ENCODE measurements at places on chromosomes 11 and 22.

- peak; percentile 75 for DNase-seq
Observed at GRCh38 chr11:100687054-100687629, at the start of gene ARHGAP42. TSS of gene ARHGAP42 (plus strand) at chr11:100687288. CDS start at chr11:100687679, 391 bp downstream.

DNA sequence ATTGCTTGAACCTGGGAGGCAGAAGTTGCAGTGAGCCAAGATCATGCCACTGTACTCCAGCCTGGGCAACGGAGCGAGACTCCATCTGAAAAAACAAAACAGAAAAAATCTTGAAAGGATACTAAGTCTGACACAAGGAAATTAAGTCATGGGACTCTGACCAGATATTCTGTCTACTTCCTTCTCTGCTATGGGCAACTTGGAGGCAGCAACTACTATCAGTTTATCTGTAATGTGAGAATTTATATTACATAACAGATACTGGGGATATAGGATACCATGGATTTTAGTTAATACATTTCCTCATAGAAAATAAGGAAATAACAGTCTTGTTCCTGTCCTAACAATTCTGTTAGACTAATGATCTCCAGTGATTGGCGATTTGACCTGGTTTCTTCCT is 1.6 kb upstream of the SGSM3 start:
- DNase-seq, result no peak

DNA sequence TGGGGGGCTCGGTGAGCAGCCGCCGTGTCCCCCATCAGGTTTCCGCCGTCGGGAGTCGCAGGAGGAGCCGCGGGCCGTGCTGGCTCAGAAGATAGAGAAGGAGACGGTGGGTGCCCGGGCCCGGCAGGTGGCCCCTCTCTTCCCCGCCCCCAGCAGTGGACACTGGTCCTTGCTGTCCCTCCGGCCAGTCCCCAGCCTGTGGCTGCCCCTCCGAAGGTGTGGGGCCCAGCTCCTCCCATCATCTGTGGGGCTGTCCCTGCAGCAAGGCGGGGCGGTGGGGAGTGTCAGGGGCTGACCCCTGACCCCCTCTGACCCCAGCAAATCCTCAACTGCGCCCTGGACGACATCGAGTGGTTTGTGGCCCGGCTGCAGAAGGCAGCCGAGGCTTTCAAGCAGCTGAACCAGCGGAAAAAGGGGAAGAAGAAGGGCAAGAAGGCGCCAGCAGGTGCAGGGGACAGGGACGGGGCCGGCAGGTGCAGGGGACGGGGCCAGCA is 15.3 kb downstream of the EPS8L2 start:
- DNase-seq, result no peak

GRCh38 chr11:109048098-109048497 is 373.9 kb upstream of the C11orf87 start:
- DNase-seq, result no peak

GRCh38 chr22:44954149-44954548 is 55.7 kb downstream of the PHF21B start:
- DNase-seq, result no peak

DNA sequence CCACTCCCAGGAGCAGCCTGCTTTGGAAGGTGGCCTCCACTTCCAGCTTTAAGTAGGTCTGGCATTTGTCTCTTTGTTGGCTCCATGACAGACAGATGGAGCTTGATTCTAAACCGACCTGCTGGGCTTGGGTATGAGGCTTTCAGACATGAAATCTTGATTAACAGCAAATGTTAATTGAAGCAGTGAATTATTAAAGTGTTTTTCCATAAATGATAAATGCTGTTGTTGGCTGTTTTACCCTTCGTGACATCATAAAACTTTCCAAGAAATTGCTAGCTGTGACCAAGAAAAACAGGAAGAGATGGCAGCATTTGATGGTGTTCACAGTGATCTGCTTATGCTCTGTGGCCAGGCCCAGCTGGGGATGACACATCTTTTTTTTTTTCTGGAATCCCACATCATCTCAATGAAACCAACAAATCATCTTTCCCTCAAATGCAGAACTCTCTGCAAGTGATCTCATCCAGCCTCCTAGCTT is 66.1 kb downstream of the RBMXL2 start:
- DNase-seq, result no peak

GRCh38 chr11:47918370-47918690 is 62.0 kb upstream of the PTPRJ start:
- DNase-seq, result no peak

- DNase-seq, result no peak
Observed at GRCh38 chr11:62338218-62338617, 970 bp downstream of the ASRGL1 start.

- no peak for DNase-seq
Observed at GRCh38 chr11:56474729-56475235, 1.6 kb upstream of the OR5M3 start.

- no peak for DNase-seq
Observed at GRCh38 chr11:86438685-86439084, 64.0 kb downstream of the CCDC81 start.

DNA sequence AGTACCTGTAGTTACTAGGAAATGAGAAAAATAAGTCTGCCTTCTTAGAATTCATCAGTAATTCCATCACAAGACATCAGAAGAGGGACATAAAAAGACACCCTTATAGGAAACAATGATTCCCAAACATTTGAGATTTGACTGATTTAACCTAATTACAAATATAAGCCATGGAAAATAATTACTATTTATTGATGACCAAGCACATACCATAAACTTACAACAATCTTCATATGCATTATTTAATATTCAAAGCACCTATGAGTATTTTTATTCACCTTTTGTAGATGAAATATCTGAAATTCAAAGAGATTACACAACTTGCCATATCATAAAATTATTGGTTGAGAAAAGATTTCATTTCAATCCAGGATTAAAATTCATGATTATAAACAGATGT is 14.6 kb upstream of the OR52D1 start:
- no peak for DNase-seq

DNA sequence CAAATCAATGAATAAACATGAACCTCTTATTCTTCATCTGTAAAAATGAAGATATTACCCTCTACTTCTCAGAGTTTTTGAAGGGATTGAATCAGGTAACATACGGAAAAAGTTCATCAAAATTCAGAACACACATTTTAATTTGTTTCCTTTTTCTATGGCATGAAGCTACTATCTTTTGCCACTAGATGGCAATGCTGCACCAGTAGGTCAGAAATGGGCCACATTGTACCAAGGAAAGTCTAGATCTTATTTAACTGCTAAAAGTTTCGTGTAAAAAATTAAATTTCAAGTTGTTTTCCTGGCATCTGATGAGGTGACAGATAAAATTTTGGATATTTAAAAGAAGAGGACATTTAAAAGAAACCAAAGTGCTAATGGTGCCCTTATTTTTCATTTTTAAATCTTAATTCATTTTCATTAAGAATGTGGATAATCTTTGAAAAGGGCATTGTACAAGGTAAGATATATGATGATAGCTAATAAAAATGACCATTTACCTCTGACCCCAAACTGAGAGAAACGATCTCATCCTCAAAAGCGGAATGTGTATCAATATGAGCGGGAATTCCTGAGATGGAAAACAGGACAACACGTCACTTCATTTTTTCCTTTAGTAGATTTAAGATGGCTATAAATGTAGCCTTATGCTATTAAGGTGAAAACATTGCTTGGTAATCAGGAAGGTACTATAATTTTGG is 16.1 kb downstream of the ALKBH8 start:
- no peak for DNase-seq

- DNase-seq, result no peak
Observed at GRCh38 chr11:96817482-96818399, 427.9 kb downstream of the JRKL start.

GRCh38 chr11:12122083-12122482 is 11.7 kb downstream of the MICAL2 start:
- no peak for DNase-seq

- DNase-seq, result no peak
Observed at GRCh38 chr11:1493650-1494244, 7.2 kb upstream of the MOB2 start.

- DNase-seq, result no peak
Observed at GRCh38 chr11:113377681-113378412, 9.7 kb upstream of the ANKK1 start.

- DNase-seq, result no peak
Observed at GRCh38 chr11:86575927-86576326, 96.5 kb downstream of the ME3 start.

- DNase-seq, result no peak
Observed at GRCh38 chr11:67486481-67487195, 3.8 kb downstream of the AIP start.

DNA sequence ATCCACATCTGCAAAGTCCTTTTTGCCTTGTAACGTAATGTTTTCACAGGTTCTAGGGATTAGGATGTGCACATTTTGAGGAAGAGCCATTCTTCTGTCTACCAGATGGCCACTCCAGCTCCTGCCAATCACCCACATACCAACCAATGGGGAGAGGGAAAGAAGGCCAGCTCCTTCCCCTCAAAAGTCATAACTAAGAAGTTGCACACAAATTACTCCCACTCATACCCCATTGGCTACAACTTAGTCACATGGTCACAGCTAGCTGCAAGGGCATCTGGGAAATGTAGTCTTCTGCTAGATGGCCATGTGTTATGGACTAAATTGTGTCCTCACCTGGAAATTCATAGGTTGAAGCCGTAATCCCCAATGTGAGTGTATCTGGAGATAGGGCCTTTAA is 15.4 kb upstream of the MYOD1 start:
- no peak for DNase-seq

GRCh38 chr11:79152511-79152910 is 288.3 kb downstream of the TENM4 start:
- DNase-seq, result no peak

- no peak for DNase-seq
Observed at GRCh38 chr11:3613998-3614741, 27.6 kb downstream of the ART5 start.

DNA sequence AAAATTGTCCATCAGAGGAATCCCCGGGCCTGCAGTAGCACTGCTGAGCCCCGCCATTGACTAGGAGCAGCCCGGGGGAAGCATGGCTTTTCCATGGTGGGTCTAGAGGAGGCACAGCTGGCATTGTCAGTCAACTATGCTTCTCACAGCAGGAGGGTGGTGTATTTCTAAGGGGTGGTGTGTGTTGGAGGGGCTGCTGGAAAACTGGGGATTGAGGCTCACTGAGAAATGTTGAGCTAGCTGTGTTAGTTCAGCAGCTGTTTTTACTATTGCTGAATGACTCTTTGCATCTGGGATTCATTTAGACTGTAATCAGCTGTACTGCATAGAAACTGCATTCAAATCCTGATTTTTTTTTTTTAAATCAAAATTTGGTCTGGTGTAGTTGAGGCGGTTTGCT is 5.6 kb downstream of the DDX10 start:
- DNase-seq, result no peak

DNA sequence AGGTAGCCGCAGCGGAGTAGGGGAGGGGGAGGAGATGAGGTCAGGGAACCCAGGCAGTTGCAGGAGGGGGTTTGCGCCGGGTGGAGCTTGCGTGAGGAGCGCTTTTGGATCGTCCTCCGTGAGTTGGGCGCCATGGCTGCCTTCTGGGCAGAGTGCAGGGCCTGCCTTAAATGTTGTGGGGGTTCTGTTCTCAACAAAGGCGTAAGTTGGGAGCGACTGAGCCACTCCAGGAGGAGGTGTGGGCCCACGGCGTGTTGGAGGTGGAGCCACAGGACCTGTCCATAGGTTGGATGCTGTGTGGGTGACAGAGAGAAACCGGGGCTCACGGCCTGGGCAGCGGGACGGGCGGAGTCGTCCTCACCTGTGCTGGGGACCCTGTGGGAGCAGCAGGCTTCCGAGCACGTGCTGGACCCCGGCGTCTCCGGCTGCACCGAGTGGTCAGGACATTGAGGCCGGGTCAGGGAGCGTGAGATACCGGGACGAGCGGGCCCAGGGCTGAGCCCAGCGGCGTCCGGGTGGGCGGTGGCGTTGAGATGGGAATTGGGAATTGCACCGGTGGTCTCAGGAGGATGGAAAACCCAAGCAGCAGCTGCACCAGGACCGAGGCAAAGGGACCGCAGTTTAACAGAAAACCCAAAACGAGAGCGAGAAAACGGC is 977 bp upstream of the PGGHG start:
- DNase-seq, result peak; percentile 26

- no peak for DNase-seq
Observed at GRCh38 chr11:130691581-130691980, 224.7 kb downstream of the SNX19 start.

DNA sequence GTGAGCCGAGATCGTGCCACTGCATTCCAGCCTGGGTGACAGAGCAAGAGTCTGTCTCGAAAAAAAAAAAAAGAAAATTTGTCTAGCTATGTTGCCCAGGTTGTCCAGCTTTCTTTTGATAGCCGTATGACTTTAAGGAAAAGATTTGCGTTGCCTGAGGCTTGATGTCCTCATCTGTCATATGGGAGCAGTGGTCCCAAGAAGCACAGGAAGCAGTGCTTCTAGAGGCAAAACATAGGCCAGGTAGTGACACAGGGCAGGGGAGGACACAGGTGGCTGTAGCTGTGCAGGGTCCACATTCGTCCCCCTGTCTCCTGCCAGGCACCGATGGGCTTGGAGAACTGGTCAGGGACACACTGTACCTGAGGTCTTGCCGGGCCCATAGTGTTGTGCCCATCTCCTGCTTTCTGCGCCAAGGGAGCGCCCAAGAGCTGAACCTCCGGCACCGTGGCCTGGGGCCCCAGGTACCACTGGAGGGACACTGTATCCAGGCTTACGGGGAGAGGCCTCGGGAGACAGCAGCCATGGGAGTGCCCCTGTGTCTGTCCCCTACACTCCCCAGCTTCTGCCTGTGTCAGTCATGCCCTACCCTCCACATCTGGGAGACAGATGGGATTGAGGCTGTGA is 1.4 kb downstream of the LRRC74B start:
- no peak for DNase-seq

GRCh38 chr11:19558189-19558986 is 154.2 kb upstream of the NAV2 start:
- DNase-seq, result no peak

DNA sequence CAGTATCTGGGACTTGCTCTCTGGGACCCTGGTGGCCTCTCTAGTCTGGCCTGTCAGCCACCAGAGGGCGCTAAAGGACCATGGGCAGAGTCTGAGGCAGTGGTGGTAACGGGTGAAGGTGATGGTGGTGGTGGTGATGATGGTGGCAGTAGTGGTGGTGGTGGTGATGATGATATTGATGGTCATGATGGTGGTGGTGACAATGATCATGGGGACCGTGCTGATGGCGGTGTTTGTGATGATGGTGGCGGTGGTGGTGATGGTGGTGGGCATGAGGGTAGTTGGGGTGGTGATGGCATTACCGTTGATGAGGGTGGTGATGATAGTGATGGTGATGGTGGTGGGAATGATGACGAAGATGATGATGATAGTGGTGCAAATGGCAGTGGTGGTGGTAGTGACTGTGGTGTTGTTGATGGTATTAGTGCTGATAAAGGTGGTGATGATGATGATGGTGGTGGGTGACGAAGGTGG is 16.0 kb downstream of the TRPM5 start:
- peak; percentile 79 for DNase-seq

- DNase-seq, result no peak
Observed at GRCh38 chr11:42901084-42901483, 410.7 kb upstream of the API5 start.

- no peak for DNase-seq
Observed at GRCh38 chr11:81725701-81726100, 1008.0 kb downstream of the FAM181B start.

- no peak for DNase-seq
Observed at GRCh38 chr11:62015615-62016014, 48.2 kb upstream of the FTH1 start.
